Activated T-helper 1 cell treated with anti-CD3 and anti-CD28 coated beads, Interleukin-12 subunit alpha, Interleukin-12 subunit beta, Interleukin-2, Interleukin-4 antibody, amounts not matched to agents 30 ng/mL and 10 ng/mL and 1 ng/mL, durations not matched to agents 14 hours and 24 hours and 36 hours (primary cell): ENCODE measurements at places on chromosomes 3 and 15. TPM values are rescaled to one million over a fixed set of nuclear protein-coding genes. Genes with fewer than 3 reads are reported as not detected.
A peak's percentile ranks its signal among the peaks of the same experiment; 100 is the strongest.

- peak overlapping the region; percentile 50 for H3K4me3 ChIP-seq
- peaks cover 45% of the 10 kb centered on the region for H3K36me3 ChIP-seq
- H3K4me1 ChIP-seq = peaks cover 69% of the 10 kb centered on the region
- no peak for DNase-seq
- no peaks in the 10 kb centered on the region for H3K27me3 ChIP-seq
- peak overlapping the region; percentile 80 for H3K27ac ChIP-seq
Observed at GRCh38 chr15:85710340-85710842, 84.3 kb downstream of the KLHL25 start.

- DNase-seq = no peak
- H3K4me3 ChIP-seq = no peak overlapping the region
- H3K36me3 ChIP-seq = no peaks in the 10 kb centered on the region
- no peaks in the 10 kb centered on the region for H3K27me3 ChIP-seq
Observed at GRCh38 chr3:74711913-74712512, 97.6 kb upstream of the CNTN3 start.

GRCh38 chr3:69890084-69890483 lies 109.4 kb upstream of the SAMMSON start:
- no peaks in the 10 kb centered on the region for H3K27me3 ChIP-seq
- H3K36me3 ChIP-seq = no peaks in the 10 kb centered on the region
- no peak overlapping the region for H3K27ac ChIP-seq
- H3K4me3 ChIP-seq = no peak overlapping the region

DNA sequence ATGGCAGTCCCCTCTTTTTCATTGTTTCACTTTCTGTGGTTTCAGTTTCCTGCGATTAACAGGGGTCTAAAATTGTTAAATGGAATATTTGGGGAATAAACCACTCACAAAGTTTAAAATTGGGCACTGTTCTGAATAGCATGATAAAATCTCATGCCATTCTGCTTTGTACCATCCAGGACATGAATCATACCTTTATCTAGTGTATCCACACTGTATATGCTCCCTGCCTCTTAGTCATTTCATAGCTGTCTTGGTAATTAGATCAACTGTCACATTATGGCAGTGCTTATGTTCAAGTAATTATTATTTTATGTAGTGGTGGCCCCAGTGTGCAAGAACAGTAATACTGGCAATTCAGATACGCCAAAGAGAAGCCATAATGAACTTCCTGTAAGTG lies 734.5 kb downstream of the ZPLD1 start:
- H3K27me3 ChIP-seq = no peaks in the 10 kb centered on the region
- H3K27ac ChIP-seq = no peak overlapping the region
- no peak for DNase-seq
- no peaks in the 10 kb centered on the region for H3K4me1 ChIP-seq
- H3K36me3 ChIP-seq = no peaks in the 10 kb centered on the region
- H3K4me3 ChIP-seq = no peak overlapping the region

Gene EXD1
- total RNA-seq = not detected in 2 replicates
